ENCODE measurements at places on chromosomes 11 and 22. TPM values are rescaled to one million over a fixed set of nuclear protein-coding genes. Genes with fewer than 3 reads are reported as not detected.

Gene C11orf87
- 0.69 TPM for total RNA-seq

Gene LIPT2
- total RNA-seq: 2.7 TPM

Gene GNG3
- 0.37 TPM for total RNA-seq

Gene STT3A
- 145 TPM for total RNA-seq

Gene GDPD4
- total RNA-seq: not detected

Gene OR56A3
- total RNA-seq: not detected

Gene HBG1
- 39.3 TPM for total RNA-seq

Gene KBTBD3
- total RNA-seq: 20.1 TPM

Gene GGTLC3
- total RNA-seq: not detected

Gene IFITM10
- total RNA-seq: 1.0 TPM

Gene MFRP
- total RNA-seq: not detected

Gene DRD2
- 0.32 TPM for total RNA-seq

Gene CATSPER1
- not detected for total RNA-seq

Gene HORMAD2
- total RNA-seq: not detected
